Hypothalamus (tissue), 51 donors: ENCODE measurements at places on chromosomes 6 and 20.

DNA sequence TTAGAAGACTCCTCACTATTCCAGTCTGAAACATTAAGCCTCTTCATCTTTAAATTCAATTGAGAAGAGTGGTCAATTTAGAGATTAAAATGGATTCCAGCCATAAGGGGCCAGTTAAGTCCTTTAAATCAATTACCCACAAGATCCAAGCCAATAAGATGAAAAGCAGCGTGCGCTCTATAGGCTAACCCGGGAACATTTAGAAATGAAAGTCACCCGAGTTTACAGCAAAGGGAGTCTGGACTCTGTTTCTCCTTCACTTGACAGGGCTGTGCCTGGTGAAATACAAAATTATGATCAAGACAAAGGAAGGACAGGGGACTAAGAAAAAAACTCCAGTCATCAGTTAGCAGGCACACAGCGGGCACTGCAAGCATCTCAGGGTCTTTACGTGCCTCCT is 393.7 kb downstream of the QKI start:
- no peak for DNase-seq

GRCh38 chr20:4090756-4091489 is 75.6 kb upstream of the RNF24 start:
- DNase-seq = no peak

GRCh38 chr6:168962886-168963285 is 290.8 kb downstream of the THBS2 start:
- DNase-seq = no peak

- DNase-seq = no peak
Measured at GRCh38 chr6:89944181-89944755, 50.0 kb downstream of the GJA10 start.

DNA sequence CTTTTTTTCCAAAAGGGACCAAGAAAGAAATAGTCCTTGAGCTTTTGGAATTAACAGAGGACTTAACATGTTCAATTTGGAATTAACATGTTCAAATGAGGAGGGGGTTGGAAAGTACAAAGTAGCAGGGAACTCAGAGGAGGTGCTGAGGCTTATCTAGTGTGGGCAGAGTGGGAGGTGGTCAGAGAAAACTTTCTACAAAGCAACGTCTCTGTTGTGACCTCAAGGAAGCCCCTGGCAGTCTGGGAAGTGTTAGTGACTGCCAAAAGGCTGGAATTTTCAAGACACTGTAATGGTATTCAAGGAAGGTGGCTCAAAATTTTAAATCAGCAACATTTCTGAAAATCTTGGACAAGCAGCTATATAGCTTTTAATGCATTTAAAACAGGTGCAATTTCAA is 7.3 kb downstream of the ECI2 start:
- DNase-seq = no peak
